Common myeloid progenitor, CD34-positive (primary cell): ENCODE measurements at places on chromosomes 5 and 9.
A peak's percentile ranks its signal among the peaks of the same experiment; 100 is the strongest.

GRCh38 chr9:118088090-118088489 lies 383.9 kb downstream of the TLR4 start:
- no peak for DNase-seq

GRCh38 chr5:11346336-11346735 lies 557.9 kb downstream of the CTNND2 start:
- DNase-seq, result no peak

DNA sequence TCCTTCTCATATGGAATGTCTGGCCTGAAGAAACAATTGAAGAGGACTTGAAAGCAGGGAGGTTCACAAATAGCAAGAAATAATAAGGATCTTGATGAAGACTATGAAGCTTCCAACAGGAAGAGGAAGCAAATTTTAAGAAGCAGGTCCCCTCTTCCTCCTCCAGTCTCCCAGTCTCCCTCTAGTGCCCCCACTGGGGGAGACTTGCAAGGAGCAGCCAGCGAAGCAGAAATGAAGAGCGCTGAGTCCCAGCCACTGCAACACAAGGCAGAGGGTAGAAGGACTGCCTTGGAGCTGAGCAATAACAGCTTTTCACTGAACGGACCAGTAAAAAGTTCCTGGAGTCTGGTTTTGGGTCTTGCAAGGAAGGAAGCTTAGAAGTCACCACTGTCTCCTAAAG lies 32.6 kb upstream of the ACO1 start:
- DNase-seq, result no peak

GRCh38 chr9:4657426-4658159 lies 4.5 kb upstream of the PLPP6 start:
- DNase-seq, result no peak

DNA sequence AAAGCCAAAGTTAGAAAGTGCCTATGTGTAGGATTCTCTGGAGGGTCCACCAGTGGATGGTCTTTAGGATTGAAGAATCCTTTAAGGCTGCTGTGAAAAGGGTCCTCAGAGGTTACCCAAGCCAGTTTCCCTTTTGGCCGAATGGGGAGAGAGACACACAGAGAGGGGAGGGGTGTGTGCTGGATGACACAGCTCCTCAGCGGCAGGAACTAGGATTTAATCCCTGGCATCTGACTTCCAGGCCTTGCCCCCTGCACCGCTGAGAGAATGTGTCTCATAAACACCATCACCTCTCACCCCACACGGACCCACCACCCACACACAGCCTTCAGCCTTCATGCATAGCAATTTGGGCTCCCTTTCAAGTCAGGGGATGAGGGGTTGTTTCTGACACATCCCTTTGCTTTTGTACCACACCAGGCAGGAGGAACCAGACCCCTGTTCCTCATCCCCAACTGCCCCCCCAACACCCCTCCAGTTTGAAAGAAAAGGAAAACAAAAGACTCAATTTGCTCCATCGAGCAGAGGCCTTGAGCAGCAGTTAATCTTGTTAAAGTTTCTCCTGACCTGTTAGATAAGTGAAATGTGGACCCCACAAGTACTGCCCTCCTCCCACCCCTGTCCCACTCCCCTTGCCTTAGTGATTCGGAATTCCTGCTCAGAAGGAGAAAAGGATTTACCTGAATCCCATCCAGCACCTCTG lies 4.0 kb downstream of the PAPPA start:
- no peak for DNase-seq

DNA sequence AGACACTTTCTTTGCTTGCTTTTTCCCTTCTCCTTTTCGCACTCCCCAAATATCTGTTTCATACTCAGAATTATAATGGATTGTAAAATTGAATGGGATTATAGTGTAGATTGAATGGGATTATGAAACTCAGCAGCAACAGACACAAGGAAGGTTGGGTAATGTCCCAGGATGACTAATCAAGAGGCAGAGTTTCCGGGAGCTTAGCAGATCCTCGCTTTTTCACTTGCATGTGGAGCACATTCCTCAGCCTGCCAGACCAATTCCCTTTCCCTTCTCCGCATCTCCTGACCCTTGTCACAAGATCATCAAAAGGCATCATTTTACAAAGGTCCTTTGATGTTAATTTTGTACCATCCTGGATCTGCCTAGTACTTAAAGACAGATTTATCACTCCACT lies 55.1 kb upstream of the SLC1A1 start:
- DNase-seq, result no peak

DNA sequence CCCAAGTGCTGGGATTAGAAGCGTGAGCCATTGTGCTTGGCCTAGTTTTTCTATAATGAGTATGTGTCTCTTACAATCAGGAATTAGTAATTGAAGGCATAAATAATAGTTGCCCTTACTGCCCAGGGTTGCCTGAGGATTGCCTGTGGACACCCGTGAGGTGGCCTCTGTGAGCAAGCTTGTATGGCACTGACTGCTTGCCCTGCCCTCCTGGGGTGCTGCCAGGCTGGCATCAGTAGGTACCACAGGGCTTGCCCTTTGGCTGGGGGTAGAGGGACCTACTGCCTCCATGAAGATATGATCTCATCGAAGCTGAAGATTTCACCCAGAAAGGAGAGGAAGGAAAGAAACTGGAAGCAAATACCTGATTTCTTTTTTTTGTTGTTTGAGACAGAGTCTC lies 23.8 kb upstream of the PHF19 start:
- no peak for DNase-seq

DNA sequence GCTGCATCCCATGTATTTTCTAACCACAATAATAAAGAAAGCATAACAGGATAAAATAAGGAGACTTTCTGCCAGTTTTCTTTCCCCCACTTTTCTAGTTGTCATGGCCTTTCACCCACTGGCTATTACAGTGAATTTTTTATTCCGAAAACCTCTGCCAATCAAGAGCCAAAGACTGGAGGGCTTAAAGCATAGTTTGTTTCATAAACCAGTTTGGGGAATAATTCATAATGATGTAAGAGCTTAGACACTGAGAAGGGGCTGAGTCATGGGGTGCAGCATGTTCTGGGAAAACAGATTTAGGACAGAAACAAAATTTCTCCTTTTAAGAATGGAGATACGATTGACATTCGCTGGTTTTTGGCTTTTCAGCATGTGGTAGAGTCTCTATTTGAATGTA lies 4.4 kb upstream of the GLIPR2 start:
- DNase-seq, result no peak

- no peak for DNase-seq
Observed at GRCh38 chr5:55219770-55220169, 7.3 kb downstream of the MCIDAS start.

DNA sequence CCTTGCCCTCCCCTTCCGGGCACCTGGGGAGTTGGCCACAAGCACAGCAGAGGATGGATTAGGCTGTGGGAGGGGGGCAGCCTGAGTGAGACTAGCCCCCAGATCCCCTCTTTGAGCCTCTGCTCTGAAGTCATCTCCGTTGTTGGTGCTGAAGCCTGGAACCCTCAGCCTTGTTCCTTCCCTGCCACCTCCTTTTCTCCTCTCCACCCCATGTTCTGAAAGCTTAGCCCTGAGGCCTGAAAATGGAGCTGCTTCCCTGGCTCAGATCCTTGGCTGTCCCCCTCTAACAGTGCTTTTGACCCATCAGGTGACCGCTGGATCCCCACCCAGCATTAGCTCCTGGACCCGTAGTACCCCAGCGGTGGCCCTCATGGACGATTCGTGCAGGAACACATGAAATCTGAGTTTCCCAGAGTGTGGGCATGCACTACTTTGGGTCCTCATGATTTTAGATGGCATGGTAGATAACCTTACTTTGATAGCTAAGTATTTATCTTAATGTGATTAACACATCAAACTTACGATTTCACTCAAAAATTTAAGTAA lies 21.6 kb upstream of the ANGPTL2 start:
- DNase-seq, result no peak

GRCh38 chr9:92592946-92593861 lies 57.4 kb upstream of the ECM2 start:
- peak; percentile 74 for DNase-seq

- peak; percentile 84 for DNase-seq
Observed at GRCh38 chr9:7011395-7012067, 253.8 kb downstream of the KDM4C start.

GRCh38 chr5:101904736-101905135 lies 391.3 kb downstream of the SLCO4C1 start:
- no peak for DNase-seq

DNA sequence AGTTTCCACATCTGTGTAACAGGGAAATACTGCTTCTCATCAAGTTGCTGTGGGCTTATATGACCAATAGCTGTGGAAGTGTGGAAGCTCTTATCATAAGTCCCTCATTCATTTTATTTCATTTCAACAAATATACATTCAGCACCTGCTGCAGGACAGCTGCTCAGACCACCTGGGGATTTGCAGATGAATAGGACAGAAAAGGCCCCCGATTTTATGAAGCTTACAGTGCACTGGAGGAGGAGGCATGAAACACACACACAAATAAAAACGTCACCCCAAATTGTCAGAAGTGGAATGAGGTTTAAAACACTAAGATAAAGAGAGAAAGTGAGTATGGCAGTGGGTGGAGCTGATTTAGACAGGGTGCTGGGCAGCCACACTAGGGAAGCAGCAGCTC lies 107.2 kb downstream of the DRD1 start:
- no peak for DNase-seq

DNA sequence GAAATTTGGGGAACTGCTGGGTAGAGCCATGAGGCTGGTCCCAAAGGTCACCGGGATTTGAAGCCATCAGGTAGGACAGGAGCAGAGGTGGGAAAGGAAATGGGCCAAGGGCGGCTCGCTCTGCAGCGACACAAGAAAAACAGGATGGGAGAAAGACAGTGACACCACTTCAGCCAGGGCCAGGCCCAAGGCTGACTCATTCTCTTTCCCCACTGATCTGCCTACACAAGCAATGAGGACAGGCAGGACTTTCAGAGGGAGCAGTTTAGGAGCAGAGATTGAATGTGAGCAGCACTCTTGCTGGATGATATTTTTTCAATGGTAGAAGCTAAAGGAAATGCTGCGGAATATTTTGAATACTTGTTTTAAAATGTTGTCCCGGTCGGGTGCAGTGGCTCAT lies 3.5 kb downstream of the RUFY1 start:
- no peak for DNase-seq

DNA sequence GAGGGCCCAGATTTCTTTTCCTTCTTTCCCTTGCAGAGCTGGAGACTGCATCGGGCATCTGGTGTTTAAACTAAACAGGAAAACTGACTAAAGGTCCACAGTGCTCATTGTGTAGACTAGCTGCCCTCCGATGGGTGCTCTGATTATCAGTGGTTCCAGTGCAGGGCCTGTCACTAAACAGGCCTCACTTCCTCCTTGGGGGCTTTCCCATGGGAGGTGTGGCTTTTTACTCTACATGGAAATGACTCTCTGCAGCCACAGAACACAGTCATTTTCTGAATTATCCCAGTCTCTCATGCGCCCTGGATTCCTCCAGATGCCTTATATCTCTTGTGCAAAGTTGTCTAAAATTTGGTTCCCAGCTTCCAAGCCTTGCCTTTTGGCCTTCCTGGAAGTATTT lies 199.2 kb downstream of the TRIO start:
- no peak for DNase-seq

GRCh38 chr9:93005876-93006275 lies 52.6 kb upstream of the SUSD3 start:
- no peak for DNase-seq

DNA sequence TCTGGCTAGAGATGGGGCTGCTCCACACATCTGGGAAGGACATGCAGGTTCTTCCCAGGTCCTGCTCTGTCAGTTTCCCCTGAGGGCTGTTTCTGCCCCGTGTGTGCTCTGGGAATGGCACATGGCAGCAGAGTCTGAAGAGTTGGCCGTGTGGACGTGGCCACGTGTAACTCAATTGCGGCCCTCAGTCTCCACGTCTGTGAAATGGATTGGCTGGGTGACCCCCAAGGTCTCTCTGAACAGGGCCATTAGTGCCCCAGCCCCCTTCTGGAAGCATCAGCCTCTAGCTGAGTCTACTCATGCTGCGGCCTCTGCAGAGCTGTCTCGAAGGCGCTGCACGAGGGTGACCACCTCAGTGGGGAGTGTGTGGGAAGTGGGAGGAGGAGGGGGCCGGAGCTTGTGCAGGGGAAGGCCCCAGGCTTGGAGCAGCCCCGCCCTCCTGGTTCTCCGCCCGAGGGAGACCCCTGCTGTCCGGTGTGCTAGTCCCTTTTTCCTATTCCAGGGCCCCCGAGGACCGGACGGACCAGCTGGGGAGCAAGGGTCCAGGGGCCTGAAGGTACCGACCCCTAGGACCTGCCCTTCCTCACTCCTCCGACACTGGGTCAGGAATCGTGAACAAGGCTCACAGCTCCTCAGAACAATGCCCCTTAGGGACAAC lies 58.9 kb upstream of the ORM1 start:
- DNase-seq, result no peak

DNA sequence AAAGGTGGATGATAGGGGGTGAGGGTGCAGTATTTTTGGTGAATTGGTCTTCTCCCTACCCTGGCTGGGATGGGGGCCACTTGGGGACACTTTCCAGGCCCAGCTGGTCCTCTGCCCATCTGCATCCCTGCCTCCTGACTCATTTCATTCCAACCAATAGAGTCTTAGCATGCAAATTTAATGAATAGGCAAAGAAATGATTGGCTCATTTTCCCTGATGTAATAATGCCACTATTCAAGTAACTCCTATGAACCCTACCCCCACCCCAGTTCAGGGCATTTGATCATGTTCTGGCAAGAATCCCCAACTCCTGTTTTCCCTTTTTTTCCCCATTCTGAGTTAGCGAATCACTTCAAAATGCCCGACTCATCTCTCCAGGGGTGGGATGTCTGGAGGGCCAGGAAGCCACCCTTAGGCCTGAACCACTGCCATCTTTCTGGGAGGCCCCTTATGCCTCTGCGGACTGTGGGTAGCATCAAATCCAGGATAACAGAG lies 56.7 kb downstream of the PCDH1 start:
- DNase-seq, result no peak

DNA sequence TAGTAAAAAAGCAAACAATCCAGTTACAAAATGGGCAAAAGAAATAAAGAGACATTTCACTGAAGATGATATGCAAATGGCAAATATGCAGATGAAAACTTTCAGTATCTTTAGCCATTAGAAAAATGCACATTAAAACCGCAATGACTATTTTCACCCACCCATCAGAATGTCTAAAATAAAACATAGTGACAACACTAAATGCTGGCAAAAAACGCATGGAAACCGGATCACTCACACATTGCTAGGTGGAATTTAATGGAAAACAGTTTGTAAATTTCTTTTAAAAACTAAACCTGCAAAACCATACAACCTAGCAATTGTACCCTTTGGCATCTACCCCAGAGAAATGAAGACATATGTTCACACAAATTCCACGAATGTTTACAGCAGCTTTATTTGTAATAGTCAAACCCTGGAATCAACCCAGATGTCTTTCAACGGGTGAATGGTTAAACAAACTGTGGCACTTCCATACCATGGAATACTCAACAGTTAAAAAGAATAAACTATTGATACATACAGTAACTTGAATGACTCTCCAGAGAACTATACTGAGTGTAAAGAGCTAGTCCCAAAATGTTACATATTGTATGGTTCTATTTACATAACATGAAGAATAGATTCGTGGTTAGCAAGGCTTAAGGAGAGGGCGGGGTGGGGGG lies 17.2 kb upstream of the PAM start:
- no peak for DNase-seq
